HS-5 (cell line): ENCODE measurements at places on chromosomes 3 and 15.

GRCh38 chr15:53447742-53448141, 311.7 kb downstream of the WDR72 start:
- no peak for DNase-seq

GRCh38 chr15:70048578-70049514, 48.9 kb downstream of the TLE3 start:
- no peak for DNase-seq

- peak; percentile 40 for DNase-seq
Measured at GRCh38 chr3:184815046-184815930, 3.3 kb downstream of the VPS8 start.

GRCh38 chr3:45654397-45654944, 34.7 kb upstream of the SACM1L start:
- DNase-seq = no peak

DNA sequence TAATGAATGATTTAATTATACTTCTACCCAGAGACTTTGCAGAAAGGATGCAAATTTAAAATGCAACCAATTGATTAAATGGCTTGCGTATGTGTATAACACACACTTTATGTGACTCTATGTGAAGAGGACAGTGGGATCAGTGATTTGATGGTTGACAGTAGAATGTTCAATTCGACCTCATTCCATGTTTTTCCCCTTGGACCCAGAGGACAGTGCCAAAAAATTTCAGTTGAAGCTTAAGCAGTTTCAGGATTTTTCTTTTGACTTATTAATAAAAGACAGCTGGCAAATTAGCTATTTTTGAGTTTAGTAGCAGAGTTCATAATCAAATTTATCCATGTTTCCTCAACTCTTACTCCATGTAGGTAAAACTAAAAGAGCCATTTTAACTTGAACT, 742.4 kb upstream of the NR2F2 start:
- no peak for DNase-seq

- no peak for DNase-seq
Measured at GRCh38 chr3:197811343-197811742, 20.3 kb downstream of the LRCH3 start.

DNA sequence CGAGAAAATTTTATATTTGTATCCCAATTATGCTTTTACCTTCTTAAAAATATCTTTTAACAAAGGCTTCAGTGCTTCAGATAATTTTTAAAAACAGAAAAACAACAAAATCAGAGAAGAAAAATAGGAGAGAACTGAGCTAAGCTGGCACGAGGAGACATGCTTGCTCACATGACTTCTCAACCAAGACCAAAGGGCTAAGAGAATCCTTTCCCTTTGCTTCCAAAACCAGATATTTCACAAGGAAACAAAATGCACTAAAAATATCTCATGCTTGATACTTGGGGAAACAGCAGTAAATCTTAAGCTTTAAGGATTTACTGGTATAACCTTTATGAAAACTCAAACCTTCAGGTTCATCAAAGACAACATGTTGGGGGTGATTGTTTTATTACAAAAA, 58.4 kb downstream of the CAPN7 start:
- DNase-seq = no peak

DNA sequence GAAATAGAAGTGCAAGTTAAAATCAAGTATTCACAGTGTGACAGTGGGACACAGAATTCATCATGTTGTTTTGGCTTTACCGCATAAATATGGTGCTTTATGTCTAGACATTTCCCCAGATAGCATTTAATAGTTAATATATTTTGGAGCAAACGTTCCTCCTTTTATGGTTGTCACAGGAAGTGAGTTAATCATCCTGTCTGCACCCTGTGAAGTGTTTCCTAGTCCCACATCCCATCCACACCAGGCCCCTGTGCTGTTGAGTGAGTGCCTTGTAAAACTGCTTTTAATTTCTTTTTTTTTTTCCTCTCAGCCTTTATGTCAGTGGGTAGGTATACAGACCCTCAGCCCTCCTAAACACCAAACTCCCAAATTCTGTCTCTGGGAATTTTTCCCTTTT, 393.7 kb downstream of the FEZF2 start:
- DNase-seq = no peak

GRCh38 chr3:23438657-23439056, 235.5 kb downstream of the UBE2E2 start:
- no peak for DNase-seq

DNA sequence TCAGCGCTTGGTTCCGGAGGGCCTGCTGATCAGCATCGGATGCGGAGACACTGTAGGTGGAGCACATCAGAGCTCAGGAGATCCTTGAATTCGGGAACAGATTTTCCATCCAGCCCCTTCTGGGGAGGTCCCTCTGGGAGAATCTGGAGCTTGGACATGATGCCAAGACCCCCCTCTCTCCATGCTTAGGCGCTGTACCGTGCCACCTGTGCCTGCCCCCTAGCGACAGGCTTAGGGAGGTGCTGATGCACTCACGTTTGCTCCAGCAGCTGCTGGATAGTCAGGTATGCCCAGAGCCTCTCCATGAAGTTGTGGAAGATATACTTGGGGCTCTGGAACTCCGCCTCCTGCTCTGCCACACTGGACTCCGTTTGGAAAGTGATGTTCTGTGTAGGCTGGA, 9.7 kb downstream of the ITIH4 start:
- no peak for DNase-seq

DNA sequence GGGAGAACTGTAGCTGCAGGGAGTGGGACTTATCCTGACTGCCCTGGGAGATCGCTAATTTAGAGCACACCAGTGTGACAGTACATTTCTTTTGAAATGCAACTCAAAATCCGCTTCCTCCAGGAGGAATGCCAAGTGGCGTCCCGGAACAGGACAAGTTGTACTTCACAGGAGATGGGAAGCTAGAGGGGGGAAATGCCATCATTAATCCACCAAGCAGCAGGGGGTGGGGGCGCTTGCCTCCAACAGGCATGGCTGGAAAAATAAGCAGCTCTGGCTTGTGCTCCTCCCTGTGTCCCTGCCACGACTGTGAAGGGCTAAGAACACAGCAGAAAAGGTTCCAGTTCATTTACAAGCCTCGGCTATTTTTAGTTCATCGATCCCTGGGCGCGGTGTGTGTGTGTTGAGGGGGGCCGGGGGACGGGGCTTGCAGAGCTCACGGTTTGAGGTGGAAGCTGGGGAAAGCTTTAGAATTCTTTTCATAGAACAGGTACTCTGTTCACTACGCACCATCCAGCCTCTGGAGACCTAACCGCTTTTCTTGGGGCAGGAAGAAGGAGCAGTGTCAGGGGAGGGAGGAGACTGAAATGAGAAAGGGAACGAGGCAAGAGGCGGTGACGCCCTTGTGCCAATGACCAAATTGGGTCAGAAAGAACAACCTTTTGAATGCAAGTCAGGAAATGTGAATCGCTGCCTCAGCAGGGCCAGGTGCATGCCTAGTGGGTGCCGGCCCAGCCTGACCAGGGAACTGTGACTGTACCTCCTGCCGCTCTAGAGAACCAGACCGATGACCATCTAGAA, 51.8 kb upstream of the DGKG start:
- DNase-seq = no peak

DNA sequence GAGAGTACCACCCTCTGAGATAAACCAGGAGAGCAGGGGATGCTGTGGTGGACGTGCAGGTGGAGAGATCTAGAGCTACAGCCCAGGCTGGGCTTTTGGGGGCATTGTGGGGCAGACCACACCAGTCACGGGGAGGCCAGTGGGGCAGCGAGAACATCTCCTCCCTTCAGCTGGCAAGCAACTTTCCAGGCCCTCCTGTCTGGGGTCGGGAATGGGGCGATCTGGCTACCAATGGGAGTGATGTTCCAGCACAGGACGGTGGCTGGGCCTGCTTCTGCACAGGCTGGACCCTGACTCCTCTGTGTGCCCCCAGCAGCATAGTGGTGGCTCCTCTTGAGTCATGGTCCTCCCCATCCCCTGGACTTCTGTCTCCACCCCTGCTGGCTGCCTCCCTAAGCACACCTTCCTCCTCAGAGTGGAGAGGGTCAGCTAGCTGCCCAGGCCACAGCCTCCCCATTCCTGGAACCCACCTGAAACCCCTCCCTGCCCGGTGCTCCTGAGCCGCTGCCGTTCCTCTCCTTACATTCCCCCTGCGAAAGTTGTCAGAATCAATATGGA, 16.1 kb downstream of the IRAK2 start:
- DNase-seq = no peak
